ENCODE measurements at places on chromosomes 5 and 9.

DNA sequence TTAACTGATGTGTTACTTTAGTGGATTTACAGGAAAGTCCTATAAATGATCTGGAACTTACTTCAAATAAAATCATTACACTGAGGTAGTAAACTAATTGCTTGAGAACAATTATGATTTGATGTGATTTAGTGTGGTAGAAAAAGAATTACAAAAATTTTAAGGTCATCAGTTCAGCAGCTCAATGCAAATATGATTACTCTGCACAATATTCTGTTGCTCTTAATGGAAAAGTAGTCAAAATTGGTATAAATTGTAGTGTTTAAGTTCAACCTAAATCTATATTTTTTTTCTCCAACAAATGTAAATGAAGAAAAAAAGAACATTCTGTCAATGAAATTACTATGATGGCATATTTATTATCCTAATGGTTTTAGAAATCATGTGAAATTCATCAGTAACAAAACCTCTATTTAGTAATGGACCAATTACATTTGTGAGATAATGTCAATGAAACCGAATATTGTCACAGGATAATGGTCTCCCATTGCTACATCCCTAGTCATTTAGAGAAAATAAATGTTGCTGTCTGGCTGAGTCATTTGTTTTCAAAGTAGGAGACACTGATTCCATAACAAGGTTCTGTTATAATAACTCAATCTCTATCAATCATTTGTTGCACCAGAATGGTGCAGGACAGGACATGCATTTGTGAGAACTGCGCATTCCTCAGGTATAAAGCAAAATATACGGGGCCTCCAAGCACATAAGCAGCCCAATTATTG lies 177.1 kb downstream of the NFIB start:
- DNase-seq = no peak

- no peak for DNase-seq
These were observed 657.9 kb upstream of the ST8SIA4 start for GRCh38 chr5:101561018-101561417.

DNA sequence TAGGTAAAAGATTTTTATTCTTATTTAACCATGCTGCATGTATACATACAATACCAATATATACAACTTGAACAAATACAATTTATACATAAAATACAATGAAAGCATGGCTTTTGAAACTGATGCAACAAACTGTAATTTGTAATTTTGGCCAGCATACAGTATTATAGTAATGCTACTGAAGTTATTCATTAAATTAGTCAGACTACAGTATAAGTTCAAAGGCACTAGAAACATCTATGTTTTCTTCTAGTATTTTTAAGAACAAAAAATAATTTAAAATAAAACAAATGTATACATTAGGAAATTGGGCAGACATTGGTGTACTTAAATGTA lies 18.8 kb downstream of the IL4 start:
- no peak for DNase-seq

DNA sequence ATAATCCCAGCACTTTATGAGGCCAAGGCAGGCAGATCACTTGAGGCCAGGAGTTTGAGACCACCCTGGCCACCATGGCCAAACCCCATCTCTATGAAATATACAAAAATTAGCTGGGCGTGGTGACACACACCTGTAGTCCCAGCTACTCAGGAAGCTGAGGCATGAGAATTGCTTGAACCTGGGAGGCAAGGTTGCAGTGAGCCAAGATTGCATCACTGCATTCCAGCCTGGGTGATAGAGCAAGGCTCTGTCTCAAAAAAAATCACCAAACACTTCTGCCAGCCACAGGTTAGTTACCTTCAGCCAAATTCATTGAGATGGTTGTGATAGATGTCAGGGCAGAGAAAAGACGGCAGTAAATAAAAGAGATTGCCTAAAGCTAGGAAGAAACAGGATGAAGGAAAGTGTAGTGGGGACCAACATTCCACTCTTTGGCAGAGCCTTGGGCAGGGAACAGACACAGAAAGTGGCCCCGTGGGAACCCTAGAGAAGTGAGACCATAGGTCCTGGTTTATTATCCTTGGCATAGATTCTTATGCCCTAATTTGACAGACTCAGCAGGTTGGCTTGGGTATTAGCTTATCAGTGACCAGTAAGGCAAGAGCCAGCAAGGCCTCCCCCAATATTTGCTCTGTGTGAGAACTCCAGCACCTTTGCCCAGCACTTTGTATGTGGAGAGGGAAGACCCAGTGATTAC lies 5.5 kb upstream of the CEP120 start:
- no peak for DNase-seq

- no peak for DNase-seq
These were observed 95.0 kb downstream of the APBA1 start for GRCh38 chr9:69577123-69577522.

- no peak for DNase-seq
These were observed 105.2 kb downstream of the ST8SIA4 start for GRCh38 chr5:100797861-100798260.

DNA sequence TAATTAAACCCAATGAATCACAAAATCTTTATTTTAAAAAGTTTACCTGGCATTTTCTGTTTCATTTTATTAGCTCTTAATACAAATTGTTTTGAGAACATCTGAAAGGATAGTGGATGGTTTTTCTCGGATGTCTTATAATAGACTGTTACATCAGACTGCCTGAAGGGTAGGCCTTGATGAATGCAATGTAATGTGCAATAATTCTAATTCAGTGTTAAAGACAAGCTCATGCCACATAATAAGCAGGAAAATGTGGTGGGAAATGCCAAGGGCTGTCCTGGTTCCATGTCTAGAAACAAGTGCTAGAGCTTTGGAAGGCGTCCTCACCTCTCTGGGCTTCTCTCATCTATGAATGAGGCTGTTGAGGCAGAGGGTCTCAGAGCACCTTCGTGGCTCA lies 148.1 kb downstream of the DEPDC1B start:
- DNase-seq = no peak

DNA sequence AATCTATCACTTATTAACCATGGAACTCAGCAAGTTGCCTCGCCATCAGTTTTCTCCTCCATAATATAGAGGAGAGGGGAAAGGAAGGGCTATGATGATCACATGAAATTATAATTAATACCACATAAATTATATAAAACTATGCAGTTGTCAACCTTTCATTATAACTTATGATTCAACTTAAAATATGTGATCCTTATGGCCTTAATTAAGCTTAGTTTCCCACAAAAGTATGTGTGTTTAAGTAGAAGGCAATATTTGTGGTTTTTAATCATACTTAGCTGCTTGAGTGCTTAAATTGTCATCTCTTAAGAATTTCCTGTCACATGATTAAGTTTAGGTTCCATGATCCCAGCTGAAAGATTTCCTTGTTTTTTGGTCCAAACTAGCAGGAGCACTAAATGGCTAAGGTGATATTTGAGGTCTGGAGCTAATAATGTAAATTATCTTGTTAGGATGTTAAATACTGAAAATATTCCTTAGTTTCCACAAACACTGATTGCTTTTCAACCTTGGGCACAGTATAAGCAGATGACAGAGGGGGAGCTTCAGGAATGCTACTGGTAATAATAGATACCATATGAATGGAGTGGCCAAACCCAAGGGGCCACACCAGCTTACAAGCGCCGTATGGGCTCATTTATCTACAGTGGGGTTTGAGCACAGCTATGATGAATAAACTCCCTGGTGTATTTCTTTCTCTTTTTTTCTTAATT lies 26.4 kb upstream of the F2R start:
- DNase-seq = peak; percentile 75

DNA sequence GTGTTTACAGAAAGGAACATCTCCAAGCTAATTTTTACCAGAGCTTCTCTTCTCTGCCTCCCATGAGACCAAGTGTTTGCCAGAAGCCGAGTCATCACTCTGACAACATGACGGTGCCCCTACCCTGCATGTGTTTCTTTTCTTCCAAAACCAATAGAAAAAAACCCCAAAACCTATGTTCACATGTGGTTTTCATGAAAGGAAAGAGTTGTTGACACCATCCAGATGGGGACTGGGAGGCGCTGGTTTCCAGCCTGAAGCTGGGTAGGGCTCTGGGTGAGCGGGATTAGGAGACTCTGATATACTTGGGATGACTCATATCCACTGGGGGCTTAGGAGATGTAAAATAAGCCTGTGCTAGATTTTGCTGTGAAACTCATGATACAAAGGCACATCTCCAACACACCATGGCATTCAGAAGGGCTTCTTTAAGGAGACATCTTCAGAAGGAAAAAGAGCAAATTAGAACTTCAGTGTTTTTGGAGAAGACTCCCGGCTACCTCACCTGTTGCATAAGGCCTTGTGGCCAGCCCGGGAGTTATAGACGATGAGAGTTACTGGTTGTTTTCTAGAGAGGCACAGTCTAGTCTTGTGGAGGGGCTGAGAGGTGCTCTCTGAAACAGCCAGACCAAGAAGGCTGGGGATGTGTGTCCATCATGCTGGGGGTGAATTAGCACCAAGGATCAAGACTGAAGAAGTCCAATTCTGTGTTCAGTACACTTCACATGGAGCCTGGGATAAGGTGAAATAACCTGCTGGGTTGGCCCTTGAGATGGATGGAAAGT lies 108.9 kb upstream of the LHFPL2 start:
- DNase-seq = peak; percentile 68

DNA sequence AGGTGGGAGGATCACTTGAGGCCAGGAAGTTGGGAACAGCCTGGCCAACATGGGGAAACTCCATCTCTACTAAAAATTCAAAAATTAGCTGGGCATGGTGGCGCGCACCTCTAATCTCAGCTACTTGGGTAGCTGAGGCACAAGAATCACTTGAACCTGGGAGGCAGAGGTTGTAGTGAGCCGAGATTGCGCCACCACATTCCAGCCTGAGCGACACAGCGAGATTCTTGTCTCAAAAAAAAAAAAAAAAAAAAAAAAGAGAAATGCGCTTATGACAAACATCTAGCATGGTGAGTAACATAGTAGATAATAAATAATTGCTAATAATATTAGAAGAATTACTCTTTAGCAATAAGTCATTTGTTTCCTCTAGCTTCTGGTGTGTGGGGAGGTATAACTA lies 25.9 kb downstream of the RUSC2 start:
- no peak for DNase-seq

GRCh38 chr5:14953075-14953607 lies 81.6 kb upstream of the ANKH start:
- no peak for DNase-seq

- DNase-seq = no peak
These were observed 392.8 kb upstream of the DAP start for GRCh38 chr5:11153670-11154382.

GRCh38 chr5:151795426-151795825 lies 23.7 kb downstream of the G3BP1 start:
- DNase-seq = no peak

DNA sequence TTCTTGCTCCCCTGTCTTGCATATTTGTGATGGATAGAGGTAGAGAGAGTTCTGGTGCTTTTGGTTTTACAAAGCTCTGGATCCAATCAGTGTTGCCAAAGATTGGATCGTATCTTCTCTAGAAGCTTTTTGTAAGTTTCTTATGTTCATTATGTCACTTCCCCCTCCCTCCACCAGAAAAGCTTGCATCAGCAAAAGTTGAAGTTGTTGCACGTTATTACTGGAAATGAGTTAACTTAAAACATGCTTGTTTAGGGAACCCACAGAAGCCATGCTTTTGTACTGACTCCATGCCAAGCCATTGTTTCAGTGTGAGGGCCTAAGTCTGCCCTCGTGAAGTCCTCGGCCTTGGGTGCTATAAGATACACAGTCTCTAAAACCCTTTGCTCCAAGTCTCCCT lies 186.5 kb downstream of the ERCC6L2 start:
- no peak for DNase-seq

GRCh38 chr5:59190746-59191145 lies 607.9 kb downstream of the RAB3C start:
- no peak for DNase-seq

- no peak for DNase-seq
These were observed 84.3 kb upstream of the MELK start for GRCh38 chr9:36488389-36488756.

- DNase-seq = no peak
These were observed 69.1 kb downstream of the STK10 start for GRCh38 chr5:172118891-172119290.

DNA sequence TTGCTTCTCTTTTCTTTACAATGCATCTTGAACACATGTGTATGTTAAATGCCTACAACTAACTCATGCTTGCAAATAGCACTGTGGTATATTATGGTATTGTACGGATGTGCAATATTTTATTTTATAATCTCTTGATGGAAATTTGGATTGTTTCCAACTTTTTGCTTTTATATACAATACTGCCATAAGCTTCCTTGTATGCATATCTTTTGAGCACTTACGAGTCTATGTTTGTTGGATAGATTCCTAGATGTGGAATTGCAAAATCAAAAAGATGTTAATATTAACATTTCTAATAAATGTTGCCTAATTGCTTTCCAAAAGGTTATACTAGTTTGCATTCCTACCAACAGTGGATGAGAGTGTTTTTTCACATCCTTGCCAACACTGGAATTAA lies 3.4 kb upstream of the GALNT12 start:
- no peak for DNase-seq

- no peak for DNase-seq
These were observed 51.9 kb downstream of the MRPL36 start for GRCh38 chr5:1747803-1748085.

- DNase-seq = no peak
These were observed 457.5 kb downstream of the ENC1 start for GRCh38 chr5:74183041-74183440.
